ENCODE measurements at places on chromosomes 6 and 20. TPM values are rescaled to one million over a fixed set of nuclear protein-coding genes. Genes with fewer than 3 reads are reported as not detected.

GNL1 gene
- 19.7 TPM for total RNA-seq

EYA4 gene
- 10.6 TPM for total RNA-seq

EYS gene
- 0.02 TPM for total RNA-seq

RBM38 gene
- total RNA-seq = 35.5 TPM

CALHM6 gene
- not detected for total RNA-seq

GMPR gene
- 139 TPM for total RNA-seq

NRSN1 gene
- total RNA-seq = not detected

KCNQ2 gene
- not detected for total RNA-seq

PRDM1 gene
- total RNA-seq = 11.2 TPM

ACTL10 gene
- total RNA-seq = not detected

HNF4A gene
- not detected for total RNA-seq

BMP7 gene
- total RNA-seq = 17.7 TPM

DNA sequence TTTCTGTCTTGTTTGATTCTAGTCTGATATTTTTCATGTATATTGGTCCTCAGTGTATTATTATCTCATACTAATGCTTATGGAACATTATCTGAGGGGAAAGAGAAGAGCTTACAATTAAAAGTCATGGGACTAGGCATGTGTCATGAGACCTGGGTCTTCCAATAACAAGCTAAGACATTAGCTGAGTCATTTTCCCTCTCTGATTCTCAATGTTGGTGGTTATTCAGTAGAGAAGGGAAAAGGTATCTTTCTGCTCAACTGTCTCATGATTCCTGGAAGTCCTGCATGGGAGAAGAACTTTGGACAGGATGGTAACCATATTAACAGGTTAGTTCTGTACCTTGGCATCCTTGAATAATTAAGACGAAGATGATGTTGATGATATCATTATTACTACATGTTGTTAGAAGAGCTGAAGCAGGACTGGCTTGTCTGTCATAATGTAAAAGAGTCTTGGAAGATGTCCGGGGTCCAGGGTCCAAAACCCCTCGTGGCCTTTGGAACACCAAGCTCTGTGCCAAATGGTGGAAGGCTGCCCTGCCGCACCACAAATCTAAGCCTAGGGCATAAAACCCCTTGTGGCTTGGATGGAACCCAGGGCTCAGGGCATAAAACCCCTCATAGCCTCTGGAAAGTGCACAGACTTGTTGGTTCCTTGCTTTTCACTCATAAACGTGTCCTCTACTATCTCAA lies 19.1 kb downstream of the TRIM38 start:
- no peak overlapping the region for H3K4me3 ChIP-seq
- DNase-seq = no peak
- H3K4me1 ChIP-seq = no peaks in the 10 kb centered on the region
- H3K36me3 ChIP-seq = peaks cover 2% of the 10 kb centered on the region
- H3K27me3 ChIP-seq = no peaks in the 10 kb centered on the region

GRCh38 chr6:166760288-166760687 lies 133.2 kb upstream of the RPS6KA2 start:
- H3K27ac ChIP-seq = no peak overlapping the region
- H3K4me3 ChIP-seq = no peak overlapping the region
- no peaks in the 10 kb centered on the region for H3K27me3 ChIP-seq
- peaks cover 8% of the 10 kb centered on the region for H3K4me1 ChIP-seq

- peaks cover 5% of the 10 kb centered on the region for H3K4me1 ChIP-seq
- no peaks in the 10 kb centered on the region for H3K27me3 ChIP-seq
- no peaks in the 10 kb centered on the region for H3K36me3 ChIP-seq
- no peak overlapping the region for H3K27ac ChIP-seq
These were observed 451.0 kb upstream of the MAN1A1 start for GRCh38 chr6:119800526-119800925.

- no peak overlapping the region for H3K27ac ChIP-seq
- H3K4me1 ChIP-seq = no peaks in the 10 kb centered on the region
- no peaks in the 10 kb centered on the region for H3K36me3 ChIP-seq
- no peak overlapping the region for H3K4me3 ChIP-seq
- DNase-seq = no peak
- H3K27me3 ChIP-seq = no peaks in the 10 kb centered on the region
These were observed 465.9 kb downstream of the KIF16B start for GRCh38 chr20:16107172-16107870.

DNA sequence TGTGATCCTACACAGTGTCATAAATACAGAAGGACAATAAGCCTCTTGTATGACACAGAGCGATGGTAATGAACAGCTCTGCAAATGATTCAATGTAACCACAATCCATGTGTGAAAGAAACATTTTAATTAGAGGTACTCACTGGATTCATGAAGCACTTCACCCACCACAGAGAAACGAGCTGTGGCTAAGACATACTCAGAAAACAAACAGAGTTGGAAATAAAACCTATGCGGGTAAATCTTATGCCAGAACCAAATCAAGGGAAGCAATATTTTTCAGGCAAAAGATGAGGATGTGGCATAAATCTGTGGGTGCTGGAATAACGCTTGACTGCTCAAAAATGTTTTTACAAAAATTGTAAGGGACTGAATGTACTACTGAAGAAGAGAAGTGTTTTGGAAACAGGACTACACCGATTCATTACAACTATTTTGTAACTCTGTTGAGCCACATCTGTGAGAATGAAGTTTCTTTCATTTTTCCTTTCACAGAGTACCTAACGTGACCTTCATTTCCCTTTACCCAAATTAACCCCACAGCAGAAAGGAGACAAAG lies 112.1 kb downstream of the WDR27 start:
- no peak overlapping the region for H3K27ac ChIP-seq
- no peak overlapping the region for H3K4me3 ChIP-seq
- no peaks in the 10 kb centered on the region for H3K4me1 ChIP-seq
- H3K27me3 ChIP-seq = no peaks in the 10 kb centered on the region
- no peaks in the 10 kb centered on the region for H3K36me3 ChIP-seq
- DNase-seq = no peak

- peaks cover 21% of the 10 kb centered on the region for H3K4me1 ChIP-seq
- no peak overlapping the region for H3K4me3 ChIP-seq
- no peaks in the 10 kb centered on the region for H3K27me3 ChIP-seq
- H3K36me3 ChIP-seq = no peaks in the 10 kb centered on the region
- no peak for DNase-seq
These were observed 225.9 kb upstream of the CITED2 start for GRCh38 chr6:139600343-139600742.

GRCh38 chr20:61558726-61559125 lies 306.7 kb downstream of the CDH4 start:
- H3K27me3 ChIP-seq = peaks cover 38% of the 10 kb centered on the region
- DNase-seq = no peak
- no peak overlapping the region for H3K27ac ChIP-seq
- no peaks in the 10 kb centered on the region for H3K36me3 ChIP-seq
- no peaks in the 10 kb centered on the region for H3K4me1 ChIP-seq
- no peak overlapping the region for H3K4me3 ChIP-seq

DNA sequence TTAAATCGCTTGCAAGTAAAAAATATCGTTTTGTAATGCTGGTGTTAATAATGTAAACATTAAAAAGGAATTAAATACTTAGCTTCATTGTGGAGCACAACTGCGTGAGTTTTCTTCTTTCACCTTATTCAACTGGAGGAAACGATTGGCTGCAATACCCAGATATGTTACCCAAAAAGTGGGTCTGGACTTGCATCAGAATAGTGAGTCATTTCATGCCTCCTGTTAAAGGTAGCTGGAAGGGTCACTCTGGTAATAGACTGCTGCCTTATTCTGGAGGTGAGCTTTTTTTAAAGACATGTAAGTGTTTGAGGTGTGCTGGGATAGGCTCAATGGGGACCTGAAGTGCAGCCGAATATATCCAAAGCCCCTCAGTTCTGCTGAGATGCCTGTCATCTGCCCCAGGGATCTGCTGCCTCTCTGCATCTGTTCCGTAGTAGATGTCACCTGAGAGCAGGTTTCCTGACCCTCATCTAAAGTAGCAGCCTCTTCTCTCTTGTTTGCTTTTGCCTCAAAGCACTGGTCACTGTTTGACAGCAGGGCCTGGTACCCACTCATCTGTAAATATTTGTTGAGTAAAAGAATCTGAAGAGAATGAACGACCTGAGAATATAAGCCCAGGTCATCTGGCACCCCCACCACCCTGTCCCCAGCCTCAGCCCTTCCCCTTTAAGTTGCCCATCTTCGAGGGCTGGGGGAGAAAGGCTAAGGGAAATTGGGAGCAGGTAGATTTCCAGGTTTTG lies 5.6 kb upstream of the UQCC2 start:
- no peaks in the 10 kb centered on the region for H3K27me3 ChIP-seq
- DNase-seq = no peak
- peaks cover 17% of the 10 kb centered on the region for H3K4me1 ChIP-seq
- H3K4me3 ChIP-seq = no peak overlapping the region

DNA sequence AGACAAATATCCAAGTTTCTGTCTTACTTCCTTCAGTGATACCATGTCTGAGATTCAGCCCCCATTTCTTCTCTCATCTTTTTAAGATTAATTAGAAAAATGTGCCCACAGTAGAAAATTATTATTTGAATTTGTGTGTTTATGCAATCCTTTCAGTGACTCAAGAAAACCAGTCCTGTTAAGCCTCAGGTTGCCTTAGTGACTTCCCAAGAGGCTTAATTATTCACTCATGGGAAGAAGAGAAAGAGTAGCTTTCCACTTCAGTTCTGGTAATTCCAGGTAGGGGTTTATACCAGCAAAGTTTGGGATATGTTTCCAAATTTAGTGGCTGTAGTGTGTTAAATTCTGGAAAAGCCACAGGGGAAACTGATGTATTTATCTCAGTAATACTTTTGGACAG lies 149.1 kb downstream of the RIMS1 start:
- no peaks in the 10 kb centered on the region for H3K4me1 ChIP-seq
- no peak for DNase-seq
- no peak overlapping the region for H3K4me3 ChIP-seq
- no peaks in the 10 kb centered on the region for H3K36me3 ChIP-seq
- H3K27me3 ChIP-seq = no peaks in the 10 kb centered on the region

GRCh38 chr6:35294308-35294945 lies 3.2 kb upstream of the DEF6 start:
- H3K27me3 ChIP-seq = no peaks in the 10 kb centered on the region
- peaks cover 14% of the 10 kb centered on the region for H3K4me1 ChIP-seq
- no peak overlapping the region for H3K4me3 ChIP-seq
- no peak for DNase-seq
- H3K27ac ChIP-seq = no peak overlapping the region
- H3K36me3 ChIP-seq = peaks cover 39% of the 10 kb centered on the region

GRCh38 chr20:56924292-56925081 lies 295.4 kb downstream of the TFAP2C start:
- H3K36me3 ChIP-seq = no peaks in the 10 kb centered on the region
- peaks cover 82% of the 10 kb centered on the region for H3K27me3 ChIP-seq
- H3K4me3 ChIP-seq = no peak overlapping the region
- peaks cover 11% of the 10 kb centered on the region for H3K4me1 ChIP-seq

DNA sequence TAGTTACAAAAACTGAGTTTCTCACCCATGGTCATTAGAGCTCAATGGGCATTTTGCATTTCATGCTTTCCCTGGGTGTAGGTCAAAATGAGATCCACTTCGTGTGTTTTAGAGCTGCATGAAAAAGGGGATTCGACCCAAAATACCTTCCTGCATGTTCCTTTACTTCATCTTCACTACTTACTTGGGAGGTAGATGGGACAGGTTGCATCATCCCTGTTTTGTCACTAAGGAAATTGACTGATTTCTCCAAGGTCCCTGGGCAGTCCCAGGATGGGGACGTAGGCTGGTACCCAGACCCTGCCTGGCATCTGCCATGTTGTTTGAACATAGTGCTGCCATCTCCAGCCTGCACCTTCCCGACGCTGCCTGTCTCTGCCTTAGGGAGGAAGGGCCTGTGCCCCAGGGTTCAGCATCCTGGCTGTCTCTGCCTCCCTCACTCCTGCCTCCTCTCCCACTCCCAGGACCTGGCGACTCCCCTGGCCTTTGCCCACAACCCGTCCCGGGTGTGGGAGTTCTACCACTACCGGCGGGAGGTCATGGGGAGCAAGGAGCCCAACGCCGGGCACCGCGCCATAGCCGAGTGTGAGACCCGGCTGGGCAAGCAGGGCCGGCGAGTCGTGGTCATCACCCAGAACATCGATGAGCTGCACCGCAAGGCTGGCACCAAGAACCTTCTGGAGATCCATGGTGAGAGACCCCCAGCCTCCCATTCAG lies 17.0 kb downstream of the SIRT5 start:
- H3K4me3 ChIP-seq = no peak overlapping the region
- no peak for DNase-seq
- H3K4me1 ChIP-seq = peaks cover 13% of the 10 kb centered on the region
- peaks cover 84% of the 10 kb centered on the region for H3K36me3 ChIP-seq
- H3K27ac ChIP-seq = no peak overlapping the region
- no peaks in the 10 kb centered on the region for H3K27me3 ChIP-seq

- no peak for DNase-seq
- no peaks in the 10 kb centered on the region for H3K36me3 ChIP-seq
- H3K4me3 ChIP-seq = no peak overlapping the region
- H3K27ac ChIP-seq = no peak overlapping the region
These were observed 70.7 kb upstream of the CCN6 start for GRCh38 chr6:111983193-111983592.

GRCh38 chr6:108781419-108782100 lies 66.7 kb upstream of the ARMC2 start:
- DNase-seq = no peak
- H3K27me3 ChIP-seq = no peaks in the 10 kb centered on the region
- no peak overlapping the region for H3K27ac ChIP-seq

DNA sequence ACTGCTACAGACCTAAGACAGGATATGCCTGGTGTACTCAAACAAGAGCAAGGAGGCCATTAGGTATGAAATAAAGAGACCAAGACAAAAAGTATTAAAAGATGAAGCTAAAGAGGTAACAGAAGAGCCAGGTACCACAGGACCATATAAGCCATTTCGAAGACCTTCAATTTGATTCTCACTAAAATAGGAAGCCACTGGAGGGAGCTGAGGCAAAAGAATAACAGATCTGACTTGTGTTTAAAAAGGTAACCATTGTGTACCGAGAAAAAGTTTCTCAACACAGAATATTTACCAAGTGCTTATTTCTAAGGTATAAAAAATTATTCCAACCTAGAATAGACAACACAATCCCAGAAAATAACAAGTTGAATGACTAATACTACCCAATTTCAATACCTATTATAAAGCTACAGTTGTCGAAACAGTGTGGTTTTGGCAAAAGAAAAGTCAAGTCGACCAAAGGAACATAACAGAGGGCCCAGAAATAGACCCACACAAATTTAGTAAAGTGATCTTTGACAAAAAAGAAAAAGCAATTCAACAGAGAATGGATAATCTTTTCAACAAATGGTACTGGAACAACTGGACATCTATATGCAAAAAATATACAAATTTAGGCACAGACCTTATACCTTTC lies 125.3 kb upstream of the DST start:
- no peak overlapping the region for H3K4me3 ChIP-seq
- no peak for DNase-seq
- peak overlapping the region; percentile 25 for H3K27ac ChIP-seq
- H3K4me1 ChIP-seq = peaks cover 90% of the 10 kb centered on the region

DNA sequence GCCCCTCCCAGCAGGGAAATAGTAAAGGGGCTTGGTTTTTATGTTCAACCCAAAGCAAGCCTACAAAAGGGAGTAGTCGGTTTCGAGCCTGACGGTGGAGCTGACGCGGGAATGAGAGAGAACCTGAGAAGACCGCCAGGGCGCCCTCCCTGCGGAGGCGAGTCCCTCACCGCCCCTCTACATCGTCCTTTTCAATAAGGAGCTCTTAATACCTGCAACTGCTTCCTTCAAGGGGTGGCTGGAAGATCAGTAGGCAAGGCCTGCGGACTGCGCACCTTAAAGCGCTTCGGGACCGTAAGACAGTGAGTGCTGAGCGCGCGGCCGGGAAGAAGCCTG lies 709 bp upstream of the ZNF76 start:
- H3K4me3 ChIP-seq = peak overlapping the region; percentile 81
- peak overlapping the region; percentile 100 for H3K27ac ChIP-seq
- DNase-seq = no peak

- H3K36me3 ChIP-seq = peaks cover 45% of the 10 kb centered on the region
- H3K27ac ChIP-seq = no peak overlapping the region
- no peak for DNase-seq
- H3K4me3 ChIP-seq = no peak overlapping the region
- no peaks in the 10 kb centered on the region for H3K4me1 ChIP-seq
These were observed 58.3 kb upstream of the GNRH2 start for GRCh38 chr20:2984956-2985661.

Measured in heart right ventricle (tissue), 16 donors.